ENCODE measurements at places on chromosomes 16 and 17.

DNA sequence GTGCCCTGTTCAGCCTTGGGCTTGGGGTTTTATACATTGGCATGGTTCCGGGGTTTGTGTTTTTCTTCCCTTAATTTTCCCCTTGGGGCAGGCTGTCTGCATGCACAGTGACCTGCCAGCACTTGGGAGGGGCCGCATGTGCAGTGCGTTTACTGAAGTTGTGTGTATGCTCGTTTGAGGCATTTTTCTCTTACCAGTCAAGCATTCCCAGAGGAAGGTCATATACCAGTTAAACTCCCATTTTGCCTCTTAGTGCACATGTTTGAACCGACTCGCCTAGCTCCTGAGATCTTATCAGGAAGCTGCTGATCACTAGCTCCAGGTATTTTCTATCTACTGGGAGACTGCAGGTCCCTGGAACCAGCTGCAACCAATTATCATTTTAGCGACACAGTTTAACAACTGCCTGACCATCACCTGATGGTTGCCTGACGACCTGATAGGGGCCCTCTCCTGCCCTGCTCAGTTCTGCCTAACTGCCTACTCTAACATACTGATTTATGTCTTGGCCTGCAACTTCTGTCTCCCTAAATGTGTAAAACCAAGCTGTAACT is 51.4 kb downstream of the MFSD11 start:
- no peak for DNase-seq

GRCh38 chr17:30376621-30377452 is 1.9 kb upstream of the CPD start:
- DNase-seq = no peak

DNA sequence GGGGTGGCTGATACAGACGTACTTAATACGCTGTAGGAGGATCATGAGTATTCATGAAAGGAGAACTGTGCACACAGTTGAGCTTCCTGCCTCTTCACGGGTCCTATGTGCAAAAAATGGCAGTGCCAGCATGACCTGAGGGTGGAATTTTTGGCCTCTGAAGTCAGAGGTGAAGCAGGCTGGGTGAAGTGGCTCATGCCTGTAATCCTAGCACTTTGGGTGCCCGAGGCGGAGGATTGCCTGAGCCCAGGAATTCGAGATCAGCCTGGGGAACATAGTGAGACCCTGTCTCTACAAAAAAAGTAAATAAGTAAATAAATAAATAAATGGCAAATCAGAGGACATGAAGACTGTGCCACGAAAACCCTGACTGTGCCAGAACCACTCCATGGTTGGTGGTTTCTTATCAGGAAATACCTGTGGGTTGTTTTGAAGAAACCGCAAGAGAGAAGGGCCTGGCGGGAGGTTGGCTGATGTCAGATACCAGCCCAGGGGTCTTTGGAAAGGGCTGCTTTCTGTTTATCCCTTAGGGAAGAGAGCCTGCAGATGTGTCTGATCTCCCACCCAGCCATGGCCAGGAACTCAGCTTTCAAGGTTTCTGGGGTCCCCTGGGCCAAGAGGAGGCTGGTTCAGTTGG is 3.4 kb downstream of the ASPSCR1 start:
- DNase-seq = peak; percentile 23

GRCh38 chr17:50481648-50482047 is 3.0 kb downstream of the RSAD1 start:
- no peak for DNase-seq

- DNase-seq = no peak
Measured at GRCh38 chr16:68744744-68745280, 7.7 kb downstream of the CDH1 start.
